Stimulated activated CD4-positive, alpha-beta T cell treated with anti-CD3 and anti-CD28 coated beads, Interleukin-1b, Interleukin-23, amount 100 ng/mL, for 4 hours (primary cell): ENCODE measurements at places on chromosomes 3 and 15.

DNA sequence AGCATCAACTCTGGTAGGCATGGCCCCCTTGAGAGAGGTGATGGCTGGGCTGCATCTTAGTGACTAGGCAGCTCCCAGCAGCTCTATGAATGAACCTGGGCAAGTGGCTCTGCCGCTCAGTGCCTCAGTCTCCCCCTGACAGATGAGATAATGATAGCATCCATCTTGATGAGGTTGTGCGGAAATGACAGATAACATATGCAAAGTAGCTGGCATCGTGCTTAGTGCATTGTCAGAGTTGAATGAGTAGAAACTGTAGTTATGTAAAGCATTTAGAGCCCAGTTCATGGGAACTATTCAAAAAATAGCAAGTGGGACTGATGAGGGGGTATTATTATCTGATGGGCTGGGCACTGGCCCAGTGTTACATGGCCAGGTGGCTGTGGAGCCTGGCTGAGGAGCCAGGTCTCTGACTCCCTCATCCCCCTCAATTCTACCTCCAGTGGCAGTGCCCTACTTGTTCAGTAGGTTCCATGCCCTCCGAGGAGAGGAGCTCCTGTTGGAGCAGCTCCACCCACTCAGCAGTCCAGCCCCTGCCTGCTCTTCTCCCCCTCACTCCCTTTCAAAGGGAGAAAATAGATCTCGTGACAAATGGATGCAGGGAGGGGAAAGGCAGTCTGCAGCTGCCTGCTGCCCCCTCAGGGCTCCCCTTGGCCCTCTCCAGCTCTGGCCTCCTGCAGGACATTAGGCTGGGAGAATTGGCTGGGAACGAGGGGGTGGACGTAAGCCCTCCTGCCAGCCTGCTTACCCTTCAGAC is 6.6 kb downstream of the PRKCD start:
- DNase-seq = no peak

DNA sequence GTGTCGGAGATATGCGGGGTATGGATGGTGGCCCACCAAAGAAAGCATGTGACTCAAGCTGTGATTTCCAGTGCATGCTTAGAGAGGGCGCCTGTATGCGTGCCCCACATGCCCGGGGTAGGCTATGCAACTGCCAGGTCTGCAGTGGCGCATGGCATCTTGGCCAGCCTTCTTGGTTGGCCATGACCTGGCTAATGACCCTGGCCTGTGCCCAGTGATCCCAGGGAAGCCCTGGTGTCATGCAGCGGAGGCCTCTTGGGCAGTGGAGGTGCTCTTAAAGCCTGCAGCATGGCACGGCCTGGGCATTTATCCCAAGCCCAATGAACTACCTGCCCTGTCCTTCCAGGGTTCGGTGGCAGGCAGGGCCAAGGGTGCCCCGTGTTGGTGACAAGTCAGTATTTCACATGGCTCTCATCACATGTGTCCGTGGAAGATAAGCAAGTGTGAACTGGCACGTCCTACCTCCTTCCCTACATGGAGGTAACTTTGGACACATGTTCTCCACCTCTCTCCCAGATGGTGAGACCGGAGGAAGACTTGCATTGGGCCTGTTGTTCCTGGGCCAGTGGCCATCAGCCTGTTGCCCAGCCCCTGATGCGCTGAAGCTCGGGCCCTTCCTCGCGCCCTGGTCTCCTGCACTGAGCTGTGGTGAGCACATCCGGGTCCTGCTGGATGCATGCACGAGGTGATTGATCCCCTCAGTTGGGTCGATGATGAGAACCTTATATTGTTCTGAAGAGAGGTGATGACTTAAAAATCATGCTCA is 192.0 kb downstream of the UBE3A start:
- DNase-seq = no peak

DNA sequence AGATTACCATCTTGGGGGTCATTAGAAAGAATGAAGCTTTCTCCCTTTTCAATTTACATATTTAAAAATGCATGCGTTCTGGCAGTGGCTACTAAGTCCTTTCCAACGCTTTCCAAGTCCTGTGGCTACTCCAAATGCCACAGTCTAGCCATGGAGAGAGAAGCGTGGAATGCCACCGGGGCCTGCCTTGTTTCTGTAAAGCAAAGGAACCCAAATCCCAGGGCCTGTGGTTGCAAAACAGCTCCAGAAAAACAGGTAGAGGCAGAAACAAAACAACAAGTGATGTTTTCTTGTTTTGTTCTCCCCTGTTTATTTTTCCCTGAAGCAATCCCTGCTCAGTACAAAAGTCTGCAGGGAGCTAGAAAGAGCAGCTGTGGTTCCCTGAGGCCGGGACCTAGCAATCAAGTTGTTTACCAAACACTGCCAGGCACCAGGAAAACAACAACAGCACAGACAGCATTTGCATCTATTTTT is 85.5 kb downstream of the FOXP1 start:
- no peak for DNase-seq

GRCh38 chr3:197168606-197169005 is 129.8 kb downstream of the DLG1 start:
- no peak for DNase-seq

DNA sequence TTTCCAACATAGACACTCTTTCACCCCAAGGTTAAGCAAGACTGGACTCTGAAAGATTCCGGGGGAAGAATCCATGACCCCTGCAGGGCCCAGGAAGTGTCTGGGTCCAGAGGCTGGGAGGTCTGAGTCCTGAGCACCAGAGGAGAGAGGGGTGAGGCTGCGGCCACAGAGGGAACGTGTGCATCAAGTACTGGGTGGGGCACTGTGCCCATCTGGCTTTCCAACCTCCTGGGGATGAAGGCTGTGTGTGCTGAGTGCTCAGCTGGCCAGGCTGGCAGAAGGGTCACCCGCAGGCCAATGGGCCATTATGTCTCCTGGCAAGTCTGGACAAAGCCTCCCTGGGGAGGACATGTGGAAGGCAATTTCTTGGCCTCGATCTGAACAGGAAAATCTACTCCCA is 3.3 kb downstream of the CHRNA3 start:
- no peak for DNase-seq
